Stimulated activated CD8-positive, alpha-beta memory T cell treated with anti-CD3 and anti-CD28 coated beads, Interleukin-15, amount 100 ng/mL, for 48 hours (primary cell): ENCODE measurements at places on chromosomes 2 and 18.

DNA sequence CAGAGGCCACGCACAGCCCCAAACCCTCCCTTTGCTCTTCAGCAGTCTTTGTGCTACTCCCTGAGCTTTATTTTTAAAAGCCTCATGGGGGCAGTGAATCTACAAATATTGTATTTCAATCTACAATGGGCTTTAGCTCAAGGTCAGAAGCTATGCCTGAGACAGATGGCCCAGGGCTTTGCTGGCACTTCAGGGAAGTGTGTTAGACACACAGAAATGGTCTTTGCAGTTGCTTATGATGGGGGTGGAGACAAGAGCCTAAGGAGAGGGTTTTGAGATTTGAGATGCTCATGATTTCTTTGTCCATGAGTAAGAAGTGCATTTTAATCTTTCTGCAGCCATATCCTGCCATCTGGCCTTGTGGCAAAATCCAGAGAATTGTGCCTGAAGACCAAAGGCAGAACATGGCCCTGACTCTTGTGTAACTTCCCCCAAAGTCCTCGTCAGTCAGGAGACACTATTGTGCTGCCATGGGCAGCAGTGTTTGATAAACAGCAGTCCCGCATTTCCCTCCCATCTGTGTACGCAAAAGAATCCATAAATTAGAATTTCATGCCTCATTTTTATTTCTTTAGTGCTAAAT lies 92.6 kb downstream of the VAPA start:
- no peak for DNase-seq

GRCh38 chr2:67974559-67975430 lies 88.0 kb downstream of the C1D start:
- no peak for DNase-seq

GRCh38 chr2:201007584-201007998 lies 44.1 kb upstream of the ORC2 start:
- DNase-seq = no peak

DNA sequence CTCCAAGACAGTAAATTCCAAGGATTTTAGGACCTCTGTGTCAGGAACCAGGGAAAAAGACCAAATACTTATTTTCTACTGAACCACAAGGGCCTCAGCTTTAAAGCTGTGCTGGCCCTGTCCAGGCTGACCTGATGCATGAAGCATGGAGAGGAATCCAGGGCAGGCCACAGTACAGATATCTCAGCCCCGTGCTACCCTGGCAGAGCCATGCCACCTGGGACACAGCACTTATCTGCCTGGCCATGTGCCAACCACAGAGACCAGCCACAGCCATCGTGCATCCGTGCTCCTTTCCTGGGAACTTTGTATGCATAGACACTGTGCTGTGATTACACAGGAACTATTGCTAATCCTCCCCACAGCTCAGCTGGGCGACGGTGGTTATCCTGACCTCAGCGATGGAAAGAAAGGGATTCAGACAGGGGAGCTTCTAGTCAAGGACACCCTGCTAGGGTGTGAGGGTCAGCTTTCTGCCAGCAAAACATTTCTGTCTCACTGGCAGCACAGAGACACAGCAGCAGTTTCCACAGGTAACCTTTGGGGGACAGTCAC lies 687.4 kb upstream of the ID2 start:
- no peak for DNase-seq

GRCh38 chr2:119629323-119629825 lies 49.6 kb upstream of the TMEM177 start:
- no peak for DNase-seq

DNA sequence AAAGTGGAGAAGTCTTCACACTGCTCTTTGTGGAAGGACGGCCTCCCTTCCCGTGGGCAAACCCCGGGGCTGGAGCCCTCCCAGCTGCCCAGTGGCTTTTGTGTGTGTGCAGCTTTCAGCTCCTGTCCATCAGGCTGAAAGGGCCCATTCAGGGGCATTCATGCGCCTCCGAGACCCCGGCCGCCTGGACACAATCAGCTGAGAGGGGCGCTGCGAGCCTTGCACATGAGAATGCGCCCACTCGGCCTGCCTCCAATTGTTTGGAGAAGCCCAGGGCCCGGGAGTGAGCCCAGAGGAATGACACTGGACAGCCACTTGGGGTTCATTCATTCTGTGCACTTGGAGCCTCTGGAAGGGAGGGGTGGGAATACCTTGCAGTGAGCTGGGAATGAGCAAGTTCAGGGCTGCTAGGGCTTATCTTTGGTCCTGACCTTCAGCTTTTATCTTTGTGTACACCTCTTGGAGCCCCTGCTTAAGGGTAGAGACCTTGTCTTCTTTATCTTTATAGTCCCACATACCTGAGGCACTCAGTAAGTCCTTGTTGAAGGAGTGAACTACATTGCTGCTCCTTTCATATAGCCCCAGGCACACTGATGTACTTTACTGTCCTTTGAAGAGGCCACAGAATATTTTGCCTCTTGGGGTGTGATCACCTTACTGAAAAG lies 56.5 kb downstream of the TCF7L1 start:
- DNase-seq = no peak

GRCh38 chr2:98433363-98433964 lies 11.2 kb upstream of the INPP4A start:
- DNase-seq = no peak

- no peak for DNase-seq
Measured at GRCh38 chr2:108316461-108317258, 28.0 kb downstream of the SULT1C2 start.

GRCh38 chr2:132588576-132588975 lies 81.4 kb downstream of the LYPD1 start:
- no peak for DNase-seq

- DNase-seq = no peak
Measured at GRCh38 chr18:58209326-58209725, 165.3 kb downstream of the NEDD4L start.

- no peak for DNase-seq
Measured at GRCh38 chr2:183070942-183071844, 7.4 kb upstream of the DUSP19 start.

DNA sequence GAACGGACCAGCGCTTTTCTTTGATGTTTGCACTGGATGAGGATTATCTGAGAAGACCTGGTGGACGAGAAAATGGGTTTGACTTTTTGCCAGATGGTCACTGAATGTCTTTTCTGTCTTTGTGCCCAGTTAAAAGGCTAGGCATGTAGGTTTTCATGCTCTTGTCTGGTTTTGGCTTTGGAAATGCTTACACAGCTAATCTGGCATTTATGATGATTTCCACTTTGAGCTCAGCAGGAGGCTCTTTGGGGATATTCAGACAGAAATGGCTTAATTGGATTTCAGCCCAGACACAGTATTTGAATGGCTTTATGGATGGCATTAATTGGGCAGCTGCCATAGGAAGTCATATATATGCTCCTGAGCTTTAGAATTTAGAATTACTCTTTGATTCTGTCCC lies 59.6 kb downstream of the NCK2 start:
- DNase-seq = no peak

DNA sequence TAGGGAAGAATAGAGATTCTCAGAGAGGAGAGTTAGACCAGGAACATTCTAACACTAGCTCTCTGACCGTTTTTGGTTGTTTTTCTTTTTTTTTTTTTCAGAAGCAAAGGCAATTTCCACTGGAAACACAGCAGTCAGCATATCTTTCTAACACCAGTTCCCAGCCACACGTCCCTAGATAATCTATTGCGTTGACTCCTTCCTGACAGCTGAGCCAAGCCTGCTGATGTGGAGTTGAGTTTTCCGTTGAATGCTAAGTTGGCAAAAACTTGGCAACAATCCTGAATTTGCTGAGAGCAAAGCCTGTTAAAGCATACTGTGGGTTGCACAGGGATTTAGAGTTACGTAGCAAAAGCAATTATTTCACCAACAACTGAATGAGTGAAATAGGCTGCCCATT lies 19.3 kb downstream of the GAD1 start:
- DNase-seq = no peak

DNA sequence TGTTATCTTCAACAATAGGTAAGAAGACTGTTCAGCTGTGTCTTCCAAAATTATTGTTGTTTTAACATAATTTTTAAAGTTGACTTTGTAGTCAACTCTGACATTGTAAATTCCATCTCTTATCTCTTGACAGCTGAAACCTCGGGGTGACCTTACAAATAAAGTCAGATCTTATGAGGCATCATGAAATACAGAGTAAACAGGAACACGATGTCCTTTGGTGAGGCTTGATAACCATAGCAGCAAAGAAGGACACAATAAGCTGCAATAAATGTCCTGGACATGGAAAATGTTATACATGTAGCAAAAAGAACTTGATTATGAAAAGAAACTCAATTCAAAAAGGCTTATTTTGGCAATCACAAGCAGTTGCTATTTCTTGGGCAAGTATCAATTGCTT lies 618.9 kb upstream of the SLC39A10 start:
- no peak for DNase-seq

GRCh38 chr2:176104316-176105077 lies 2.6 kb upstream of the HOXD11 start:
- no peak for DNase-seq

GRCh38 chr2:98086491-98087446 lies at the start of gene VWA3B:
Gene VWA3B, plus strand, starts transcription at chr2:98087167. Its CDS starts 5,926 bp downstream, at chr2:98093093.
- DNase-seq = peak; percentile 50

DNA sequence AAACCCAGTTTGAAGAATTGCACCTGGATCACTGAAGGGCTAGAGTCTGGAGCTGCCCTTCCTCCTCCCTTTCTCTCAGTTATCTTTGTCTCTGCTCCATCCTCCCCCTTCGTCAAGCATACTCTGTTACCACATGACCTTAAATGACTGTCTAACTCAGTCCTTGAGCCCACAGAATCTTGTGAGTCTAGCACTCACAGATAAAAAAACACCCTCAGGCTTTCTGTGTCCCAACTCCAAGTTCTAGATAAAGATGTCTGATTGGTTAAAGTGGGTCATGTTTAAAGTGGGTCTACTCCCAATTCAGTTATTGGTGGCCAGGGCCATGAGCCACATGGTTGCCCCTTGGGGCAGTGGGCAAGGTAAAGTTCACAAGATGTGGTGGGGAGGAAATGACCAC lies 53.5 kb upstream of the CYP1B1 start:
- no peak for DNase-seq

GRCh38 chr18:37297106-37297505 lies 268.5 kb downstream of the CELF4 start:
- no peak for DNase-seq

DNA sequence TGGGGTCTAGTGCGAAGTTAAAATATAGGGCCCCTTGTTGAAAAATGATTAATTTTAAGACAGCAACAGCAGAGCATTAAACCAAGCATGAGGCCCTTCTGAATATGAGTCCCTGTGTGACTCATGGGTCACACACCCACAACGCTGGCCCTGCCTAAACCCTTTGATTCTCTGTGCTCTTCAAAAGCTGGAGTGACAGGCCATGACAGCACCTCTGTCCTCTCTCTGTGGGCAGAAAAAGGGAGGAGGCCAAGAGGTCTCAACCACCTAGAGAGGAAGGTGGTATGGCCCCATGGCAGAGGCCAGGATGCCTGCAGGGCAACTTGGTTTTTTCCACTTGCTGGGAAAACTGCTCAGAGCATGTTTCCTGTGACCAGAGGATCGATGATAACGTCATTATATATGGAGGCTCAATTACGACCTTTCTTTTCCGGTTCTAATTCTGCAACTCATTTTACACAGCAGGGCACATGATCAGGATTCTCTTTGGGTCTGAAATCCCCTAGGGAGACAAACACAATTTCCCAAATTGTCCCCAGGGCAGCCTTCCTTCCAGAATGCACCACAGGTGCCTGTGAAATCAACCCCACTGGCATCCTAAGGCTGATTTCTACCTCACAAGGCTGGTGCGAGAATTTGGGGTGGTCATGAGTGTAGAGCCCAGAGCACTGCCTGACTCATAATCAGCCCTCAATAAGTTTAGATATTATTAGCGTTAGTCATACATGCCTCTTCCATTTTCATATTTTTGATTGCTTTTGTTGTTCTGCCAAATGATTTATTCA lies 102.0 kb upstream of the PPP1CB start:
- peak; percentile 62 for DNase-seq

DNA sequence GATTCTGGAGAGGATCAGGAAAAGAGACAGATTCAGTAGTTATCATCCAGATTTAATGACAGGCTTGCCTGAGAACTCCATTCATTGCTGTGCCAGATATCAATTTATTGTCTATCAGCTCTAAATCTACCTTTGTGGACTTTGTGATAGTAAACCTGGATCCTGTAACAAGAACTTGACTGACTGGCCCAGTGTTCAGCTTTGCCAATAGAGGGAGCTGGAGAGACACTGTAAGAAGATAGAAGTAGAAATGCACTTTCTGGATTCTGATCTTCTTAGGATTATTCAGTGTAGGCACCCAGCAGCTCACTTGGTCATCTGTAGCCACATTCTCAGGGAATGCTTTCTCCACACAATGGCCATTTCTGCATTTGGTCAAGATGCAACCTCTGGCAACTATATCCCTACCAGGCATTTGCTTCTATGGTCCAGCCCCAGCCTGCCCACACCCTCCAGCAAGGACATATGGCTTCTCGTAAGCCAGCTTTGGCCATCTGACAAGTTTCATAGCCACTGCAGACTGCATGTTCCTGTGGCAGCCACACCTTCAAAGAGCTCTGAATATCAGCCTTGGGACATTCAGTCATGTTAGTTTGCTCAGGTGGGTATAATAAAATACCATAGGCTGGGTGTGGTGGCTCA lies 6.1 kb upstream of the SERPINB8 start:
- DNase-seq = no peak

- no peak for DNase-seq
Measured at GRCh38 chr2:42386682-42387081, 25.7 kb upstream of the COX7A2L start.
